Skeletal muscle cell (primary cell): ENCODE measurements at places on chromosomes 5 and 9.

- no peak for DNase-seq
These were observed 110.0 kb downstream of the COL5A1 start for GRCh38 chr9:134751622-134752021.

- no peak for DNase-seq
These were observed 38.6 kb upstream of the SRP19 start for GRCh38 chr5:112822456-112822855.

- DNase-seq: no peak
These were observed 1777.1 kb downstream of the MAT2B start for GRCh38 chr5:165282491-165282890.

GRCh38 chr5:154293219-154293618 is 102.7 kb downstream of the GALNT10 start:
- no peak for DNase-seq

DNA sequence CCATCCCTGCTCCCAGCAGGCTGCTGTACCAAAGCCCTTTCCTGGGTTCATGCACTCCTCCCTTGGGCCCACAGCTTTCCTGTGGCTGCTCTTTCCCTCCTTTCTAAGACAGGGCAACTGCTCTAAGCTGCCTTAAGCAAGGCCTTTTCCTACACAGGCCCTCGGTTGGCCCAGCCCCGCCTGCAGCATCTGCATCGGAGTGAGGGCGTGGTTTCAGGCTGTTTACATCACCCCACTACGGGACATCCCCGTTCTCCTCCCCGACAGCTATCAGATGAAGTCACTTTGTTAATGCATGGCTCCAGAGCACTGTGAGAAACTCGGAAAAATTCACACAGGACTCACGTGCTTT is 3.4 kb downstream of the DPH7 start:
- no peak for DNase-seq

GRCh38 chr9:96071076-96071814 is 195.8 kb downstream of the ERCC6L2 start:
- no peak for DNase-seq
